Activated CD8-positive, alpha-beta memory T cell treated with anti-CD3 and anti-CD28 coated beads, Interleukin-2, amount 10 ng/mL, durations not matched to agents 7 days and 5 days (primary cell): ENCODE measurements at places on chromosomes 12 and 14.

DNA sequence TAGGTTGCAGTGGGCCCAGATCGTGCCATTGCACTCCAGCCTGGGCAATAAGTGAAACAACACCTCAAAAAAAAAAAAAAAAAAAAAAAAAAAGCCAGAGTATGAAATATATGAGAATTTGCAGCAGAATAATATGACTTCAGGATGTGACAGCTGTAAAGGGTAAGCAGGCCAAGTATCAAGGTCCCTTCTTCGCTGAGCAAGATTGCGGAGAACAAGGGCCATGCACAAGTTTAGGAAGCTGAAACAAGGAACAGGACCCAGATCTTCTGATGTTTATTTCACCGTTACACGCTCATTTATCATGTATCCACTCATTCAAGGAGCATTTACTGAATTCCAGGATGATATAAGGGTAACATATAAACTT, 659 bp upstream of the FOXJ2 start:
- H3K4me3 ChIP-seq: peak overlapping the region; percentile 78
- no peaks in the 10 kb centered on the region for H3K27me3 ChIP-seq
- no peak for DNase-seq
- H3K4me1 ChIP-seq: peaks cover 47% of the 10 kb centered on the region

- no peaks in the 10 kb centered on the region for H3K36me3 ChIP-seq
- DNase-seq: no peak
- peaks cover 67% of the 10 kb centered on the region for H3K27me3 ChIP-seq
- H3K4me3 ChIP-seq: no peak overlapping the region
Observed at GRCh38 chr12:62653740-62654139, 187.1 kb downstream of the MON2 start.

- H3K36me3 ChIP-seq: peaks cover 18% of the 10 kb centered on the region
- H3K27me3 ChIP-seq: no peaks in the 10 kb centered on the region
- H3K27ac ChIP-seq: peak overlapping the region; percentile 12
Observed at GRCh38 chr12:75361408-75361807, 26.9 kb downstream of the GLIPR1L1 start.

DNA sequence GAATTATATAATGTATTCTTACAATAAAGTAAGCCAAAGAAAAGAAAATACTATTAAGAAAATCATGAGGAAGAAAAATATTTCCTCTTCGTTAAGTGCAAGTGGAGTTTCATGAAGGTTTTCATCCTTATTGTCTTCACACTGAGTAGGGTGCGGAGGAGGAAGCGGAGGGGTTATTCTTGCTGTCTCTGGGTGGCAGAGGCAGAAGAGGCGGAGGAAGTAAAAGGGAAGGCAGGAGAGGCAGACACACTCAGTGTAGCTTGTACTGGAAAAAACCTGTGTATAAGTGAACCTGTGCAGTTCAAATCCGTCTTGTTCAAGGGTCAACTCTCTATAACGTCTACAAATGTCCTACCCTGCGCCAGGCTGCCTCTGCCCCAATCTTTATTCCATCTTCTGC, 22.0 kb upstream of the BCL2L14 start:
- no peak for DNase-seq
- H3K27me3 ChIP-seq: peaks cover 19% of the 10 kb centered on the region
- no peaks in the 10 kb centered on the region for H3K4me1 ChIP-seq
- H3K36me3 ChIP-seq: no peaks in the 10 kb centered on the region
- no peak overlapping the region for H3K4me3 ChIP-seq

- no peak for DNase-seq
- no peak overlapping the region for H3K4me3 ChIP-seq
- H3K27ac ChIP-seq: no peak overlapping the region
- peaks cover 24% of the 10 kb centered on the region for H3K36me3 ChIP-seq
- no peaks in the 10 kb centered on the region for H3K27me3 ChIP-seq
- H3K4me1 ChIP-seq: peaks cover 28% of the 10 kb centered on the region
Observed at GRCh38 chr14:63874223-63874622, 21.4 kb downstream of the SYNE2 start.

DNA sequence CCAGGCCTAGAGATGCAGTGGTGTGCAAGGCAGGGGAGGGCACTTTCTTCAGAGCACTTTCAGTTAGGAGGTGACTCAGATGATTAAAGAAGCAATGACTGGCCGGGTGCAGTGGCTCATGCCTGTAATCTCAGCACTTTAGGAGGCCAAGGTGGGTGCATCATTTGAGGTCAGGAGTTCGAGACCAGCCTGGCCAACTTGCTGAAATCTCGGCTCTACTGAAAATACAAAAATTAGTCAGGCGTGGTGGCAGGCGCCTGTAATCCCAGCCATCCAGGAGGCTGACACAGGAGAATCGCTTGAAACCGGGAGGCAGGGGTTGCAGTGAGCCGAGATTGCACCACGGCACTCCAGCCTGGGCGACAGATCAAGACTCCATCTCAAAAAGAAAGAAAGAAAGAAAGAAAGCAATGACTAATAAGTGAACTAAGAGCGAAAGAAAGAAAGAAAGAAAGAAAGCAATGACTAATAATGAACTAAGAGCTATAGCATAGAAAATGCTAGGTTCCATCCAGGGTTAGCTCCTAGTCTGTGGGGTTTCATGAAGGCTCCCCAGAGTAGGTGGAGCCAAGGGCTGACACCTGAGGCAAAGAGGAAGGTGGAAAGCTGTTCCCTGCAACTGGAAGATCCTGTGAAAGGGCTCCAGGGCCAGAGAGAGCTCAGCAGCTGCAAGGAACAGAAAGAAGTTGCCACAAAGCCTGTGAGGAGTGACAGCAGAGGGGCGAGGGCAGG, 334.5 kb downstream of the CACNA1C start:
- H3K27me3 ChIP-seq: peaks cover 30% of the 10 kb centered on the region
- no peaks in the 10 kb centered on the region for H3K4me1 ChIP-seq

DNA sequence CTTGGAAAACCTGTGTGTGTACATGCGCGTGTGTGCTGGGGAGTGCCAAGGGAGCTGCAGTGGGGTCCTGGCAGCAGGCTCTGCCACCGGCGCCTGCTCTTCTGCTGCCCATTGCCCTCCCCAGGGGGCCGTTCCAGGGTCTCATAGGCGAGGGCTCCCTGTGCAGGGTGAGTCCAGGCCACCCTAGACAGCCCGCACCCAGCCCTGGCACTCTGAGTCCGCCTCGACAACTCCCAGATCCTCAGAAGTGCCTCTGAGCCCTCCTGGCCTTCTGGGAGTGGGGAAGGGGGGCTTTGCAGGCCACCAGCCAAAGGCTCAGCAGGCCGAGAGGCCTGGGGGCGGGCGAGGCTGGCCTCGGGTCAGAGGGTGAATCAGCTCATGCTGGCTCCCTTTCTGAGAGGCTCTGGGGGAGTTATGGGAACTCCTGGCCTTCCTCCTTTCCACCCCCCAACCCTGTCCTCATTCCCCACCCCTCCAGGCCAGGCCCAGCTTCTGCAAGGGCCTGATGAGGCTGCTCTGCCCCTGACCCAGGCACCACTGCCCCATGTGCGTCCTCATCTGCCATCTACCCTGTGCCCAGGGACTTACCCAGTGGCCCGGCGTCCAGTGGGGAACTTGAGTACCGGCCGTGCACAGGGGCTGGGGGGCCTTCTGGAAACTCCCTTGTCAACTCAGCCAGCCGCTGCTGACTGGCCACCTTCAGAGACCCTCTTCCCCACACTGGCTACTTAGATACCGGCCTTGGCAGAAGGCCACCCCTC, 2.1 kb upstream of the TEDC1 start:
- peaks cover 27% of the 10 kb centered on the region for H3K4me1 ChIP-seq
- no peaks in the 10 kb centered on the region for H3K27me3 ChIP-seq
- peak overlapping the region; percentile 92 for H3K4me3 ChIP-seq
- peaks cover 2% of the 10 kb centered on the region for H3K36me3 ChIP-seq
- peak overlapping the region; percentile 91 for H3K27ac ChIP-seq
- no peak for DNase-seq

- H3K4me1 ChIP-seq: no peaks in the 10 kb centered on the region
- H3K27ac ChIP-seq: no peak overlapping the region
- H3K36me3 ChIP-seq: no peaks in the 10 kb centered on the region
- H3K27me3 ChIP-seq: no peaks in the 10 kb centered on the region
- no peak overlapping the region for H3K4me3 ChIP-seq
Observed at GRCh38 chr14:42163136-42163535, 556.5 kb downstream of the LRFN5 start.

DNA sequence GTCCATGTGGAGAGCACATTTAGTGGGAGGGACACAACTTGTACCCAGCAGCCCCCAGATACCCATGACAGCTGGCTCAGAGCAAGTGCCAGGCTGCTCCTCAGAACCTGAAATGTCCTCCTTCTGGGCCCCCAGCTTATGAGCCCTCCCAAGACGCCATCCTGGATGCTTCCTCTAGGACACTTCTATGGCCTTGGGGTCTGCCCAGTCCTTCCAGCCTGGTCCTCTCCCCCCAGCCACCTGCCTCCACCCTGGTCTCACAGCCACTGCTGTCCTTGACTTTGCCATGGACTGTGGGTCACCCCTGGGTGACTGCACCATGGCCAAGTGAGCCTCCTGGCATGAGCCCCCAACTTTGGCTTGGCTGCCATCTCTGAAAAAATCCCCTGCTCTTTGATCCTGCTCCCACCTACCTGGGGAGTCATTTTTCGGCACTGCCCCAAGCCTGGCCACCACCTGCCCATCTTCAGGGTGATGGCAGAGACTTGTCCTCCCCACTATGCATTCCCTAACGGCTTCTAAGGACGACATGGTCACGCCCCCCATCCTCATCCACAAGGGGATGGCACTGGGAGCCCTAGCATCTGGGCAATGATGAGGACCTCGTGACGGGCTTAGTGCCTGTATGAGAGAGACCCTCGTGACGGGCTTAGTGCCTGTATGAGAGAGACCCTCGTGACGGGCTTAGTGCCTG, 323.7 kb downstream of the TMEM121 start:
- no peak overlapping the region for H3K4me3 ChIP-seq
- H3K4me1 ChIP-seq: peaks cover 2% of the 10 kb centered on the region
- H3K27ac ChIP-seq: no peak overlapping the region

DNA sequence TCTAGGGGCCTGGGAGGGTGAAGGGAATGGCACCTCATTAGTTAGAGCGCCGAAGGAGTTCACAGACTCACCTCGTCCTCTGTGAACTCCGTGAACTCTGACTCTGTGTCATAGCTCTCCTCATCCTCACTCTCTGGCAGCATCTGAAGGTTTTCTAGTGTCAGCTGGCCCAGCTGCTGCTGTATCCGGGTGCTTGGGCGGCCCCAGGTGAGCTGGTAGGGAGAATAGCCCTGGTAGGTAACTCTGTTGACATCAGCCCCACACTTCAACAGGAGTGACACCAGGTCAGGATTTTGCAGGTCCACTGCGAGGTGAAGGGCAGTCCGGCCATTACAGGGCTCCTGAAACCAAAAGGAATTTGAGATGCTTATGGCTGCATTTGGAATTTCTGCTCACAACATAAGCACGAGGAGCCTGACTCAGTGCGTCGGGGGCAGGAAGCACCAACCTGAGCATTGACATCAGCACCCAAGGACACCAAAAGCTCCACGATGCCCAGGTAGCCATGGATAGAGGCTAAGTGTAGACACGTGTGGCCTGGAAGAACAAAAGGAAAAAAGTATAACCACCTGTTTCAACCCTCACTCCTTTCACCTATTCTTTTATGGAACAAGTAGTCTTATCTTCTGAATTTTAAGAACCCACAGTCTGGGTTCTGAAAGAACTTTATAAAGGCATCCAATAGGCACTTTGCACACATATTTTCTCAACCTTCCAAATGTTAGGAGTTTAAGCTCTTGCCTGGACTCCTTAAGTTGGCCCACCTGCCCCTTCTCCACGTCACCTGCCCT, 2.0 kb downstream of the NFKBIA start:
- H3K36me3 ChIP-seq: peaks cover 39% of the 10 kb centered on the region
- peaks cover 66% of the 10 kb centered on the region for H3K4me1 ChIP-seq
- H3K4me3 ChIP-seq: peak overlapping the region; percentile 94

- H3K27ac ChIP-seq: peak overlapping the region; percentile 67
- no peaks in the 10 kb centered on the region for H3K27me3 ChIP-seq
- H3K36me3 ChIP-seq: peaks cover 43% of the 10 kb centered on the region
Observed at GRCh38 chr12:110010853-110011723, 11.9 kb downstream of the ANKRD13A start.

GRCh38 chr12:5588176-5588575, 156.3 kb downstream of the NTF3 start:
- H3K36me3 ChIP-seq: no peaks in the 10 kb centered on the region
- H3K4me1 ChIP-seq: no peaks in the 10 kb centered on the region
- no peak overlapping the region for H3K4me3 ChIP-seq
- no peaks in the 10 kb centered on the region for H3K27me3 ChIP-seq
- no peak overlapping the region for H3K27ac ChIP-seq

GRCh38 chr14:49447540-49448107, 138.6 kb downstream of the RPS29 start:
- H3K27me3 ChIP-seq: peaks cover 17% of the 10 kb centered on the region
- no peak overlapping the region for H3K27ac ChIP-seq
- no peak for DNase-seq
- no peaks in the 10 kb centered on the region for H3K36me3 ChIP-seq
- H3K4me1 ChIP-seq: no peaks in the 10 kb centered on the region
- no peak overlapping the region for H3K4me3 ChIP-seq

DNA sequence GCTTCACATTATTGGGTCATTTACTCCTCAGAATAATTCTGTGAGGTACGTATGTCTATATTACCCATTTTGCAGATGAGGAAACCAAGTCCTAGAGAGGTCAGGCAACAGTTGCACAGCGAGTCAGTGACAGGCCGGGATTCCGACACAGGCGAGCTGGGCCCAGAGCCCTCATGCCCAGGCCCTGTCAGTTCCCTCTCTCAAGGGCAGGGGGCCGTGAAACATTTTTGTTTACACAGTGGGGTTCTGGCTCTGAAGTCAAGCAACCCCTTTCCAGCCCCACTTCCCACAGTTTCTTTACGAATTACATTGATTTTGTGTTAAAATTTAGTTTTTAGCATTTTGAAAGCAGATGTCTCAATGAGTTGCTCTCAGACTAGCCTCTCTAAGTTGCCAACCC, 46.7 kb downstream of the ESRRB start:
- H3K27ac ChIP-seq: no peak overlapping the region
- no peak overlapping the region for H3K4me3 ChIP-seq
- H3K4me1 ChIP-seq: no peaks in the 10 kb centered on the region
- H3K36me3 ChIP-seq: no peaks in the 10 kb centered on the region
- DNase-seq: no peak
- peaks cover 4% of the 10 kb centered on the region for H3K27me3 ChIP-seq

DNA sequence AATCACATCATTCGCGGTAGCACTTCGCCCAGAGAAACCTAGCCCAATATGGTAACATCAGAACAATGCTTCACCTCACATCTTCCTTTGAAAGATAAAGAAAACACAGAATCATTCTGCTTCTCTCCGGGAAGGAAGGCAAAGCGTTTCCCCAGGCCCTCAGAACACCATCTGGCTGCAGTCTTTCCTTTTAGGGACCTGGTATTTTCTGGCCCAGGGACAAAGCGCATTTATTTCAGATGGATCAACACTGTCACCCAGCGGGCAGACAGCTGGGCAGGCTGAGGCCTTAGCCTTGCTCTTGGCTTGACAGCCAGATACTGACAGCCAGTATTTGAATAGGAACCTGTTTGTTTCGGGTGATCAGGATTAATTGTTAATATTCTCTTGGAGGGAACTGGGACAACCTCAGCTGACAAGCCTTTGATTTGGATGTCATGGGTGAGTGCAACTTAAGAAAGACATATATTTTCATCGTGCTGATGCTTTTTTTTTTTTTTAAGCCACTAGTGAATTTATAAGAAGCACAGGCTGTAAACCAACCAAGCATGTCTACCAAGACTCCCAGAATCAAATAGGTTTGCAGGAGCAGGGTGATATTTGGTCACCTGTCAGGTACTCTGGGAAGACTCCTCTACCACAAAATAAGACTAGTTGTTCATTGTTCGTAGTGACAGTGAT, 118.9 kb downstream of the VEZT start:
- no peaks in the 10 kb centered on the region for H3K27me3 ChIP-seq
- no peak overlapping the region for H3K27ac ChIP-seq
- H3K4me3 ChIP-seq: no peak overlapping the region
- no peaks in the 10 kb centered on the region for H3K4me1 ChIP-seq
- no peak for DNase-seq
